ENCODE measurements at places on chromosomes 7 and 10.

DNA sequence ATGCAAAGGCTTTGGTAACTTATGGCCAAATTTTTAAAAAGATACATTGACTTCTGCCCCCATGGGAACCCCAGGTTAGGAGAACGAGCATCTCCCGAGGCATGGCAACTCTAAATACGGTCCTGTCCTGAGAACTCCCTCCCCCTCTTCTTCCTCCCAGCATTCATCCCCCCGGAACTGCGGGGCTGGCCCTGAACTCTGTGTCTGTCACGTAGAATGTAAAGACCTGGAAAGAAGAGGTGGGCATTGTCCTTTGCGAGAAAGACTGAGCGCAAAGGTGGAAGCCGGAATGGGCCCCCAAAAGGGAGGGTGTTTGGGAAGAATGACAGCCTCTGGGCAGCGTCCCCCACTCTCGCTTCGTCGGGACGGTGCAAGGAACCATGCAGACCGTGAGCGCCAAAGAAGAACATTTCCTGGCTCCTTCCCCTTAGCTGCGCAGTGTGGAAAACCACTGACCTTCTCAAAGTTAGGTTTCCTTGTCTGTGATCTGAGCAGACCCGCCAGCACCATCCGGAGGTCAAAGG, 21.0 kb downstream of the SHH start:
- no peak for DNase-seq

GRCh38 chr7:149776848-149777407, 3.5 kb upstream of the ZNF467 start:
- DNase-seq = no peak

DNA sequence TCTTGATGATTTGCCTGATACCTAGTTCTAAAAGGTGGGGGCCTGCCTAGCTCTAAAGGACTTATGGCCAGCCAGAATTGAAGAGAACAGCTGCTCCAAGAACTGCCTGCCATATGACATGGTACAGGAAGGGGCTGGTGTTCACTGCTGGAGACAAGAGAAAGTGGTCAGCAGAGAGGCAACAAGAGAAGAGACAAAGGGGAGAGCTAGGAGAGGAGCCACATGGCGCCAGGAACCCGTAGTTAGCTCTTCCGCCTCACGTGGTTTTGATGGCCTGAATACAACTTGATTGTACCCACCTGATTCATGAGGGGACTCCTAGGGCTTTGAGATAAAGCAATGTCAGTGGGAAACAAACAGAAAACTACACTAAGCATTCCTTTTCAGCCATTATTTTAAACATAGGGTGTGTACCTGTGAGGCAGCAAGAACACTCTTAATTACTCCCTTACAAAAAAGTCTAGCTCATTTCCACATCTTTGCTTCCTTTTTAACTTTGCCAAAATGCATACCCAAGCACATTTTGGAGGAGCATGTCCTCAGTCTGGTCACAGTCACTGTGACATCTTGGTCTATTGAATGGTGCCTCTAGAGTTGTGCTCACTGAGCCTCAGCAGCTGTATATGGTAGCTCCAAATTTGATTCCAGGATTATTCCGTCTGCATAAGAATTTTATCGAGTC, 71.6 kb downstream of the CCDC71L start:
- no peak for DNase-seq

GRCh38 chr10:95819620-95820329, 63.8 kb downstream of the ENTPD1 start:
- DNase-seq = no peak

- DNase-seq = no peak
Observed at GRCh38 chr10:843703-844102, 87.8 kb downstream of the LARP4B start.

DNA sequence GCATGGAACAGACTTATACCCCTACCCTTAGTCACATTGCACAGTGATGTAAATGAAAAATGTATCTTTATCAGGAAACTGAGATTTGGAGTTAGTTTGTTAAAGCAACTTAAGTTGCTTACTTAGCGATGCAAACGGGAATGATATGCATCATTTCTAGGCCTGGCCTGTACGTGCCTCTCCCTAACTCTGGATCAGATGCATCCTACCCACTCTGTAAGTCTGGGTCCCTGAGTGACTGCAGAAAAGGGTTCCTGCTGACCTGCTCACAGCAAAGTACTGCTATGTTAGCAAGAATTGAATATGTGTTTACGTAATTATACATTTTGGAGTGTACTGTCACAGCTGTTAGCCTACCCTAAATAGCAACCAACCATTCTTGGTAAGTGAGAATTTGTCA, 30.7 kb upstream of the PRTFDC1 start:
- no peak for DNase-seq
